ENCODE measurements at places on chromosomes 6 and 20. TPM values are rescaled to one million over a fixed set of nuclear protein-coding genes. Genes with fewer than 3 reads are reported as not detected.

The APOBEC2 gene
- not detected for total RNA-seq

The ANKRD66 gene
- total RNA-seq, result not detected

The BPI gene
- total RNA-seq, result not detected

The CDS2 gene
- 29.2 TPM for total RNA-seq

The TRIM15 gene
- not detected for total RNA-seq

The TRAPPC3L gene
- not detected for total RNA-seq

The SNAI1 gene
- total RNA-seq, result 5.0 TPM

The TCFL5 gene
- total RNA-seq, result 21.0 TPM

The LYRM2 gene
- total RNA-seq, result 27.4 TPM

The HDGFL1 gene
- total RNA-seq, result not detected

The TFAP2D gene
- not detected for total RNA-seq

The FOXQ1 gene
- total RNA-seq, result 1.5 TPM

The THEMIS gene
- total RNA-seq, result 2.6 TPM

The PDRG1 gene
- 9.8 TPM for total RNA-seq

The POPDC3 gene
- not detected for total RNA-seq

The KHDC1 gene
- 0.32 TPM for total RNA-seq

The ZSCAN16 gene
- total RNA-seq, result 9.8 TPM

The PRIM2 gene
- 9.3 TPM for total RNA-seq

The DEF6 gene
- 14.2 TPM for total RNA-seq

The PAX1 gene
- not detected for total RNA-seq

The DEFB124 gene
- total RNA-seq, result not detected

The CGAS gene
- total RNA-seq, result 3.7 TPM

The GRM1 gene
- not detected for total RNA-seq

The TFAP2B gene
- total RNA-seq, result 25.0 TPM

The TSBP1 gene
- total RNA-seq, result not detected

The CCM2L gene
- total RNA-seq, result 2.8 TPM

All from breast epithelium (tissue), 4 donors.